Muscle of arm (tissue), 14 donors: ENCODE measurements at places on chromosomes 2 and 18.
A peak's percentile ranks its signal among the peaks of the same experiment; 100 is the strongest.

GRCh38 chr2:74927621-74928020, 30.8 kb upstream of the POLE4 start:
- no peak for DNase-seq

DNA sequence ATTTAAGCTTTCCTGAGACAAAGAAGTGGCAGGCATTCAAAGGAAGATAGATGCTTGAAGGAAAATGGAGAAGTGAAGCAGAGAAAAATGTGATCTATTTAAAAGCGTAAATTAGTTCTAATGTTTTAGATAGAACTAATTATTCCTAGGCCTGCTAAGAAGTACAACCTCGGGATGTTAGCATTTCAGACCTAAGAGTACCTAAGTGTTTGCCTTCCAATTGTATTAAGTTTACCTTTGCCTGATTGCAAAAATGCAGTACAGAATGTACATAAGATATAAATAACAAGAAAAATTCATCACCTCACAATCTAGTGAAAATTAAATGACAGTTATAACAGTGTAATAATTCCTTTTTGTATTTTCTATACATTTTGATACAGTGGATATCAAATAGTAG, 71.1 kb upstream of the HNMT start:
- DNase-seq = no peak

- no peak for DNase-seq
Measured at GRCh38 chr2:107801498-107801897, 25.2 kb upstream of the RGPD4 start.

DNA sequence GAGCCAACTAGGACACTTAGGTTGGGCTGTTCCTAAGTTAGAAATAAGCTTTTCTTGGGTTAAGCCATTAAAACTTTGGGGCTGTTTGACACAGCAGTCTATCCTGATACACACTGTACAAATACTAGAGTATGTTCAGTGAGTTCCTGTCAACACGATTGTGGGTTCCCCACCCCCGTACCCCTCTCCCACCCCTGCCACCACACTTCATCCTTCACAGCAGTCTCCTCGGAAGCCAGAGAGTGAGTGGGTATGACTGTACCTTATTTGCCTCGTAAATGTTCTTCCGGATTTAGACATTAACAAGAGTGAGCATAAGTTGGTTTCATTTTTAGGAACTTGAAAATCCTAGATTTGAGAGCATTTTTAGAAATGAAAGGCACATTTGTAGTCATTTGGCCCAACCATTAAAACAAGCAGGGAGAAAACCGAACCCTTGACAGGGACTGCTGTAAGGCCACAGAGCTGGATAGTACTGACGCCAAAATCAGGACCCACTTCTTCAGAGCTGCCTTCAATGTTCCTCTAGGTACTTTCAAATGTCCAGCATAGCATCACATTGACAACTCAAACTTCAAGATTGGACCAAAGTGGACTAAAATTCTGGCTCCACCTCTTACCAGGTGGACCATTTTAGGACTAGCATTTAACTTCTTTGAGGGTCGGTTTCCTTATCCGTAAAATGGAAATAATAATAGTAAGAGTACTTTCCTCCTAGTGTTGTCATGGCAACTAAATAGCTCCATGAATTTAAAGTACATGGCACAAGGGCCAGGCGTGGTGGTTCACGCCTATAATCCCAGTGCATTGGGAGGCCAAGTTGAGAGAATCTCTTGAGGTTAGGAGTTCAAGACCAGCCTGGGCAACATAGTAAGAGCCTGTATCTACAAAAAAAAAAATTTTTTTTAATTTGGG, 166.3 kb upstream of the SERTAD2 start:
- DNase-seq = no peak

GRCh38 chr2:18387441-18388206, 172.8 kb downstream of the RDH14 start:
- peak; percentile 89 for DNase-seq

DNA sequence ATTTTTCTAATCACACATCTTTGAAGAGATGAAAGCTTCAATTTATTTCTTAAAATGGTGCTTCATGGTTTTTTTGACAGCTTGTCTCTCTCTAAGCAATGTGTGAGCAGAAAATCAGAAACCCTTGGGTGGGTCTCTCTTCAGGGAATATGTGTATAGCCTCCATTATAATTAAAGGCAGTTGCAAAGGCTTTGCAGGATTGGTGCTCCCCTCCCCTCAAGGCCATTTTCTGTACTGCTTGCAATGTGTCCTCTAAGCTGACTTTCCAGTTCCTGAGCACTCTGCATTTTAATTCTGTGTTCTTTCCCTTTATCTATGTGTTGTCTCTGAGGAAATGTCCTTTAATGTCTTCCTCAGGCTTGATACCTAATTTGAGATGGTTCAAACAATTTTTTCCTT, 172.6 kb downstream of the DPP4 start:
- DNase-seq = no peak

- no peak for DNase-seq
Measured at GRCh38 chr18:6382963-6383362, 31.7 kb downstream of the L3MBTL4 start.

DNA sequence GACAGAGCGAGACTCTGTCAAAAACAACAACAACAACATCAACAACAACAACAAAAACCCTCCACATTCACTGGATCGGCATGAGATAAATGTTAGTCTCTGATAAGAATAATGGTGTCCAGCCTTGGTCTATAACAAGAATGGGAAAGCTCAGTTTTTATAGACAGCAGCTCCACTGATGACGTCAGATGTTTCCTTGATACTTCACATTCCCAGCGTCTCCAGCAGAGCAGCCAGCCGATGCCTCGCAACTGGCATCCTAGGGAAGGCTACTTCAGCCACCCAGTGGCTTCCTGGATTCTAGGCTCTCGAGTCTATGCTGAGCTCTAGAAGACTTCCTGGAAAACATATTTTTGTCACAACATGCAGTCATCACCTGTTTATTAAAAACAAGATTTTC, 271.4 kb upstream of the SMIM21 start:
- no peak for DNase-seq

GRCh38 chr2:199452260-199452990, 5.3 kb downstream of the SATB2 start:
- no peak for DNase-seq

- no peak for DNase-seq
Measured at GRCh38 chr2:21146638-21147037, 22.9 kb downstream of the TDRD15 start.

GRCh38 chr2:36277146-36277808, 78.3 kb upstream of the CRIM1 start:
- no peak for DNase-seq

DNA sequence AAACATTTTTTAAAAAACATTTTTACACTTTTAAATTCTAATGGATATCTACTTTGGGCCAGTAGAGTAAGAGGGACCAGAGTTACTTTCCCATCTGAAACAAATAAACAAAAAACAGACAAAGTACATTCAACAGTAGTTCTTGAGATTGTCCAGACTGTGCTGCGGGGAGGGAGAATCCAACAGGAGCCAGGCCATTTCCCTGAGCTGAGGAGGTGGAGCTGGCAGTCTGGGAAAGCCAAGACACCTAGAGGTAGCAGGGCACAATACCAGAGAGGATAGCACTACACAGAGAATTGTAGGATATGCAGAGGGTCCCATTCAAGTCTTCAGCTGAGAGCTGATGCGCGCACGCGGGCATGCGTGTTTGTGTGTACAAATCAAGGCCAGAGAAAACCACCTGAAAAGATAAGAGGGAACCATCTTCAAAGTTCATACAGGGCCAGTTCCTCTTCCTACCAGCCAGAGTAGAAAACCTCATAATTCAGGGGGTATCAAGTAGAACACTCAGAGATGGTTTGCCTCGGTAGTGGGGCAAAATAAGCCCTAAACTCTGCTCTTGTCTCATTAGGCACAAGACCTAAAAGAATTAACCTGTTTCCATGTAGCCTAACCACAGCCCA, 44.0 kb downstream of the PTRHD1 start:
- DNase-seq = no peak

- no peak for DNase-seq
Measured at GRCh38 chr2:4597400-4597799, 894.0 kb downstream of the DCDC2C start.

DNA sequence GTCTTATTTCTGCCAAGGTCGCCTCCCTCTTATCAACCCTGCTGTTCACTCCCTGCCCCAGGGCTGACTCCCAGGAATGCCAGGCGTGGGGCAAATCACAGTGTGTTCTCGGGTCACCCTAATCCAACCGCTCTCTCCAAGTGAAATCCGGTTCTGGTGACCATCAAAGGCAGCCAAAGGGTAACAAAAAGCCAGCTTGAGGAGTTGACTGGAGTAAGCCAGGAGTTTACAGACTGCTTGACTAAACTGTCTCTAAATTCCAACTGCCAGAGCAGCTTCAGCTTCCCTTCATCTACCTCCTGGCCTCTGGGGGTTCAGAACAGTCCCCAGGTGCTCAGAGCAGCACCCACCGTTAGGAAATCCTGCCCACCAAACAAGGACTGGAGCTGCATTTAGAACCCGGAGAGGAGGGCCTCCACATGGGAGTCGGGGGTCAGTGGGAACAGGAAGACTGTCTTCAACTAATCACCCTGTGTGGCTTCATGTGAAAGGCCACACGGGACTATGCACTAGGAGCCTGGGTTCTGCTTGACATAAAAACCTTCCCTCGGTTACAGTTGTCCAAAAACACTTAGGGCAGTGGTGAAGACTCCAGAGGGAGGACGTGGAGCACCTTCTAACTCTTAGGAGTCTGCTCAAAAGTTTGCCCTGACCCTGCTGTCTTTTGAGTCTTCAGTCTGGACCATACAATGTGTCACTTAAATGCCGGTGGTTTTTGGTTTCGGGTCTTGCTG, 24.2 kb upstream of the MCFD2 start:
- no peak for DNase-seq

DNA sequence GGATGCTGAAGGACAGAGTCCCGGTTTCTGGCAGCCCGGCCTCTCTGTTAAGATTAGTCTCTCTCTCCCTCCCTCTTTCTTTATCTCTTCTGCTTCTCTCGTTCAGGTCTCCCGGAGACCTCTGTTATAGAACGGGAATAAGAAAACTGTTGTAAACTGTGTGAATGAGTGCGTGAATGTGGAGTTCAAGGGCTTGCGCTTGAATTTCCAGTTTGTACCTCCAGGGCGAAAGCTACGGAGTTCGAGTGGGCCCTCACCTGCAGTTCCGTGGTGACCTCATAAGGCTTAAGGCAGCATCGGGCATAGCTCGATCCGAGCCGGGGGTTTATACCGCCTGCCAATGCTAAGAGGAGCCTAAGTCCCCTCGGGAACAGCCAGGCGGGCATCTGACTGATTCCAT, 26.4 kb downstream of the SKA1 start:
- DNase-seq = no peak

DNA sequence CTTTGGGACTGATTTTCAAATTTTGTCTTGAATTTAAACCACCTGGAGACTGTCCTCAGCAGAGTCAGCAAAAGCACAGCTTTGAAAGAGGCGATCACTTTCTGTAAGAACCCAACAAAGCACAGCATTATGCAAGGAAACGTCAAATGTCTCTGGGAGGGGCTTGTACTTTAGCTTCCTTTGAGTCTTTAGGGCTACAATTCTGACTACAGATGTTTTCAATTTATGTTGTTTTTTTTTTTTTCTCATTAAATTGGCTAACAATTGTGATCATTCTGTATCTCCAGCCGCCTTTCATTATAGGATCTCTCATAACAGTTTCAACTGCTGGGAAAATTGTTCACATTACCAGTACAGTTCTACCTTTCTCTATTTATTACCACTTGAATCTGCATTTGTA, 48.3 kb downstream of the COL3A1 start:
- peak; percentile 83 for DNase-seq

- no peak for DNase-seq
Measured at GRCh38 chr18:54031243-54031642, 193.2 kb downstream of the MBD2 start.

DNA sequence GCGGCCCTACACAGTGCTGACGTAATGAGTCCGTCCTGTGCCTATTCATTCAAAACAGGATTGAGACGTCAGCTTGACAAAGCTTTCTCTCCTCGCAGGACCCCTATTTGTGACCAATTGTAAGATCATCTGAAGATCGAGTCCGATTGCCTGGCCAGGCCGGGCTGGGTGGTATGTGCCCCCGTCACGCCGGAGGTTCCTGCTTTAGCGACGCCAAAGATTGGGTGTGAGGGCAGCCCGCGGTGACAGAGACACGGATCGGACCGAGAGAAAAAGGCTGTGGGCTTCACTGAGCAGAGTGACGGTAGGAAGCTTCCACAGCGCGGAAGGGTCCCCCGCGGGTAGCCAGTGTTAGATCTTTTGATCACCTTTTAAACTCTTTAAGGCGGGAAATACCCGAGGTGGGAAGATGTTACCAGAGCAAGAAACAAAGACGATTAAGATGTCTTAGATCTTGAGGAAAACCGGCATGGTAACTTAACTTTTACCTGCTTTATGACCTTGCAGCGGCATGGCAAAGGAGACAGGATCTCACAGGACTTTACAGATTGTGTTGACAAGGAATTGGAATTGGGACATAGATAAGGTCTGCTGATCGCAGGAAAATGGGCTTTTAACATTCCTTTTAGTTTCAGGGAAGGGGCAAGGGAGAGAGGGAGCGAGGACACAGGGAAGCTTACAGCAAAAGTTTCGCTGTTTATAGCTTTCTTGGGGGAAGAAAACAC, 220.0 kb downstream of the METTL4 start:
- DNase-seq = no peak

- DNase-seq = no peak
Measured at GRCh38 chr2:164023896-164024295, 288.1 kb upstream of the FIGN start.

GRCh38 chr2:72008608-72009007, 139.1 kb downstream of the CYP26B1 start:
- no peak for DNase-seq

- no peak for DNase-seq
Measured at GRCh38 chr2:62768615-62769014, 63.1 kb downstream of the EHBP1 start.

GRCh38 chr2:24708537-24709152, 84.5 kb downstream of the PTRHD1 start:
- DNase-seq = no peak

- no peak for DNase-seq
Measured at GRCh38 chr2:24830786-24831185, 37.6 kb downstream of the CENPO start.

DNA sequence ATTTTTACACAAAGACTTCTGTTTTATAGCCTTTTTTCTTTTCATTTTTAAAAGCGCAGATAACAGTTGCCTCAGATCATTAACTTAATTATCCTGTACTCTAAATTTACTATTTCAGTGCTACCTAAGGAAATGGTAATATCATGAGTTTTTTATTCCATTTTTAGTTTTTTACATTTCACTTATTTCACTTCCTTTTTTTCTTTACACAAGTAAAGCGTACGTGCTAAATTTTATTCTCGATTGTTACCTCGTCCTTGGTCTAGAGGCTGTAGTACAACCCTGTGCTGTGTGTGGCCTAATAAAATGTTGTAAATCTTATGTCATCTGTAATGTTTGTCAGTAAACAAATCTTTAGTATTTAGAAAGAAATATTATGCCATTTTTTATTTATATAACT, 49.2 kb downstream of the CRIM1 start:
- DNase-seq = no peak

- DNase-seq = no peak
Measured at GRCh38 chr2:76323381-76323780, 612.7 kb upstream of the GCFC2 start.

- DNase-seq = no peak
Measured at GRCh38 chr2:181462033-181462432, 4.8 kb downstream of the ITGA4 start.

- no peak for DNase-seq
Measured at GRCh38 chr2:238584617-238585016, 157.9 kb downstream of the ASB1 start.

GRCh38 chr2:131122496-131122895, 17.4 kb downstream of the PLEKHB2 start:
- no peak for DNase-seq

- DNase-seq = peak; percentile 17
Measured at GRCh38 chr2:98378901-98379300, 32.6 kb downstream of the CNGA3 start.
